Stimulated activated naive CD4-positive, alpha-beta T cell treated with Interleukin-2 at 50 U/mL for 16 hours (primary cell): ENCODE measurements at places on chromosomes 16 and 17.

- DNase-seq = no peak
Observed at GRCh38 chr16:87697256-87697655, 68.5 kb downstream of the KLHDC4 start.

- DNase-seq = no peak
Observed at GRCh38 chr17:19753051-19753509, 5.0 kb upstream of the ALDH3A1 start.

GRCh38 chr16:18800775-18801144 lies 589 bp downstream of the ARL6IP1 start:
- DNase-seq = no peak

- no peak for DNase-seq
Observed at GRCh38 chr17:81339191-81339533, 44.1 kb upstream of the SLC38A10 start.

- DNase-seq = peak; percentile 43
Observed at GRCh38 chr17:42097691-42098631, at the start of gene ZNF385C. TSS of gene ZNF385C (minus strand) at chr17:42098473. CDS start at chr17:42063056, 35,417 bp downstream.

GRCh38 chr17:65051922-65052321 lies 4.6 kb downstream of the GNA13 start:
- no peak for DNase-seq

DNA sequence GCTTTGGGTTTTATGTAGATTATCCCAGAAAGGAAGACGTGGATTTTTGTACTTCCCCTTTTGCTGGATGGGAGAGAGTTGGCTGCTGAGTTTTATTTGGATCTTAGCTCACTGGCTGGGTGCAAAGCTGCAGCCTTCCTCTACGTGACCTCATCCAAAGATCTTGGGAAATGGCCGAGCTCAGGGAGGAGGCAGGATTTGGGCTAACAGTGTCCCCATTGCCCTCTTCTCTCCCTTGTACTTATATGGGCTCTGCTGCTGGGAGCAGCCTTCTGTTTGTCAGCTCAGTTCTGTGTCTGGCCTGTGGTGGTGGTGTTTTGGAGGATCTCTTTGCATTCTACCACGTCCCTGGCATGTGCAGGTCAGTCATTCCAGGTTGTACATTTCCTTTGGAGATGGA lies 2.0 kb downstream of the AOC3 start:
- DNase-seq = no peak

DNA sequence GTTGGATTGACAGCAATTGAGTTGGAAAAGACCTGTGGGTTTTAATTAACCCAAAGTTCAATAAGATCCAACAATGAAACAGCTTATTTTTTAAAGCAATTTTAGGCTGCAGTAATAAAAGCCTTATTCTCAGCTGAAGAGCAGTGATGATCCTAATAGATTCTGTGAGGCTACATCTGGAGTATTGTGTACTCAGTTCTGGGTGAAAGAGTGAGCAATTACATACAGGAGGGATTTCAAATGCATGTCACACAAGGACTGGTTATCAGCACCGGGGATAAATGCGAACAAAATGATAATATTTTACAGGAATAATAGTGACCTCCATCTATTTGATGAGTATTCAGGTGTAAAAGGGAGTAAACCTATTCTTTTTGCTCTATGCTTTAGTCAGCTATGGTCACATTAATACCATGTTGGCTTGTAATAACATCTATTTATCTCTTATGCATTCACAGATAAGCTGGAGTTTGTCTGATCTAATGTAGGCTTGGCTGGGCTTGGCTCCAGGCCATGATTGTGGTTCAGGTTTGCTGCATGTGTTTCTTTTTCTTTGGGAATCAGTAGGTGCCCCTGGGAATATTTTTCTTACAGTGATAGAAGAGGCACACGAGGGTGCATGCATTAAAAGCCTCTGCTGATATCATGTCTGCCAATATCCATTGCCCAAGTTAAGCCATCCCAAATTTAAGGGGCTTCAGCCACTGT lies 22.2 kb upstream of the TOX3 start:
- no peak for DNase-seq
